ENCODE measurements at places on chromosomes 3 and 15. TPM values are rescaled to one million over a fixed set of nuclear protein-coding genes. Genes with fewer than 3 reads are reported as not detected.

IRAK2 gene
- 11.8 TPM for total RNA-seq

ISLR2 gene
- total RNA-seq = 0.51 TPM

CP gene
- 120 TPM for total RNA-seq

SLC22A13 gene
- 1.6 TPM for total RNA-seq

CYP11A1 gene
- 14.3 TPM for total RNA-seq

CCDC13 gene
- total RNA-seq = 1.4 TPM

DNA sequence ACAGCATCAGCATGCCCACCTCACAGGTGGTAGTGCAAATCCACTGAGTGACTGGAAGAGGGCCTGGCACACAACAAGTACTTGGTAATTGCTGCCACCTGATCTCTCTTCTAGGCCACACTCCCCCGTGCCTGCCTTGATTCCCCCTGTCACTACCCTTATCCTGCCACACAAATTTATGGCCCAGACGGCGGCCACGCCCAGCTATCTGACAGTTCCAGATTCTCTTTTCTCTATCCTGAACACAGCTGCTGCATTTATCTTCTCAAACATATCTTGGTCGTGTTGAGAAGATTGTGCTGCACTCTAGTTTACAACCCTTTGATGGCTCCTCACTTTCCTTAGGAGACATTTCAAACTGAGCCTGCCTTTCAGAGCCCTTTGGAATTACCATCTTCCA is 585.2 kb downstream of the NTRK3 start:
- no peaks in the 10 kb centered on the region for H3K4me1 ChIP-seq
- no peaks in the 10 kb centered on the region for H3K36me3 ChIP-seq
- DNase-seq = no peak
- no peak overlapping the region for H3K27ac ChIP-seq

DNA sequence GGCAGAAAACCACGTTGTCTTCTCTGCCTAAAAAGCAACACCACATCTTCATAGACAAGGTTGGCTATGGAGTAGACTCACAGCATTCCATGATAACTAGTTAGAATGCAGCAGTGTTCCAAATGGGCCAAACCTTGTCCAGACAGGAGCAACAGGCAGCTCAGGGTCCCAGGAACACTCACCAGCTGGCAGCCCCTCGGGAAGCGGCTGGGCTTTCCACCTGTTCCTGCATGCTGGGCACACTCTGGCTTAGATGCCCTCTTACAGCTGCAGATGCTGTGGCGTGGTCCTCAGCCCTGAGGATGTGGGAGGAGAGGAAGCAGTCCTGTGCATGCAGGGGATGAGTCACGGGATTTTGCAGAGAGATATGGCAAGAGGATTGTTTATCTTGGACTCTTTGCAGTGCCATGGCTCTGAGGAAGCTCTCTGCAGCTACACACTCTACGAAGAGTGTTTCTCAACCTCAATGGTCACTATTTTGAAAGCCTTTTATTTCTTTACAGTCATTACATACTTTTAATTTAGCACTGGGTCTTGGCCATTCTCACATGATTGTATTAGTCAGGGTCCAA is 11.3 kb downstream of the NRROS start:
- H3K4me3 ChIP-seq = no peak overlapping the region
- peak overlapping the region; percentile 44 for H3K27ac ChIP-seq
- no peak for DNase-seq
- no peaks in the 10 kb centered on the region for H3K27me3 ChIP-seq
- H3K4me1 ChIP-seq = peaks cover 88% of the 10 kb centered on the region

GRCh38 chr3:21913791-21914190 is 162.8 kb upstream of the ZNF385D start:
- no peak overlapping the region for H3K4me3 ChIP-seq
- H3K27ac ChIP-seq = no peak overlapping the region
- no peaks in the 10 kb centered on the region for H3K4me1 ChIP-seq
- H3K36me3 ChIP-seq = no peaks in the 10 kb centered on the region
- H3K27me3 ChIP-seq = no peaks in the 10 kb centered on the region
- DNase-seq = no peak

DNA sequence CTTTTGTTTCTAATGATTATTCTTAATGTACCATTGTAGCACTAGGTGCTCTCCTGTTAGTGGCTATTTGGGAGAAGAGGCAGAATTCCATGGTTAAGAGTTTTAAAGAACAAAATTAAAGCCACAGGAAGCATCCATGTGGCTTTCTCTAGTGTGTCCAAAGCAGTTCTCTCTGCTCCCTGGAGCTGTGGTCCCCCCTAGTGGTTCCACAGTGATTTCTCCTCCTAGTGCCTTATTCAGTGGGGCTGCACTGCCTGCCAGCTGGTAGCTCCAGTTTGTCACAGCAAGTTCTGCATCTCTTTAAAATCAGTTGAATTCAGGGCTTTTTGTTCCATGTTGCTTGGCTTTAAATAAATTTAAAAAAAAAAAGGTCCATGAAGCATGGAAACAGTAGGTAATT is 39.6 kb upstream of the FAM98B start:
- H3K27me3 ChIP-seq = peaks cover 7% of the 10 kb centered on the region
- no peaks in the 10 kb centered on the region for H3K36me3 ChIP-seq
- H3K4me1 ChIP-seq = peaks cover 9% of the 10 kb centered on the region
- H3K27ac ChIP-seq = no peak overlapping the region
- no peak for DNase-seq

GRCh38 chr3:31800436-31800835 is 180.6 kb downstream of the OSBPL10 start:
- H3K36me3 ChIP-seq = no peaks in the 10 kb centered on the region
- H3K27me3 ChIP-seq = no peaks in the 10 kb centered on the region
- no peak overlapping the region for H3K4me3 ChIP-seq

DNA sequence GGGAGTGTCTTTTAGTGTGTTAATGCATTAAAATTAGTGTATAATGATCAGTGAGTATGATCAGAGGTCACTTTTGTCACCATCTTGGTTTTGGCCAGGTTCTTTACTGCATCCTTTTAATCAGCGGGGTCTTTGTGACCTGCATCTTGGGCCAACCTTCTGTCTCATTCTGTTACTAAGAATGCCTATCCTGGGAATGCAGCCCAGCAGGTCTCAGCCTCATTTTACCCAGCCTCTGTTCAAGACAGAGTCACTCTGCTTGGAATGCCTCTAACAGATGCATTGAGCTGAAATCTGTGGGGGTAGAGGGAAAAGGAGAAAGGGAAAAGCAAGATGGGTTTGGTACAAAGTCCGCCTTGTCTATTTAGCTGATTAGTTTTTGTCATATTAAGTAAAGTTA is 5.3 kb upstream of the BLOC1S6 start:
- H3K27me3 ChIP-seq = no peaks in the 10 kb centered on the region
- H3K4me1 ChIP-seq = peaks cover 14% of the 10 kb centered on the region
- H3K27ac ChIP-seq = no peak overlapping the region

GRCh38 chr15:100053474-100054121 is 288.2 kb downstream of the ADAMTS17 start:
- H3K4me1 ChIP-seq = no peaks in the 10 kb centered on the region
- no peak overlapping the region for H3K4me3 ChIP-seq
- no peaks in the 10 kb centered on the region for H3K36me3 ChIP-seq
- no peak for DNase-seq

DNA sequence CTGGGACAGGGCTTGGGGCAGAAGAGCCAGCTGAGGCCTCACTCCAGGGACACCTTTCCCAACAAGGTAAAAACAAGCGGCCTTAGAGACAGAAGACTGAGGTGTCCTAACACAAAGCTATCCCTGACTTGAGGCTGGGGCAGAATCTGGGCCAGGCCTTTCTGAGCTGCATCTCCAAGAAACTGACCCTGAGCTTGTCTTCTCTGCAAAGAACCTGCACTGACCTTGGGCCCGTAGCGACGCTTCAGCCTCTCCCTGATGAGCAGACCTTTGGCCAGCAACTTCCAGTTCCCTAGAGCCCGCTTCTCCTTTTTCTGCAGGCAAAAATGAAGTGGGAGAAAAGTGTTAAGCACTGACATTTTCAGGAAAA is 22.2 kb downstream of the TMEM43 start:
- DNase-seq = no peak
- H3K27me3 ChIP-seq = no peaks in the 10 kb centered on the region
- H3K4me1 ChIP-seq = peaks cover 56% of the 10 kb centered on the region
- H3K4me3 ChIP-seq = no peak overlapping the region

GRCh38 chr3:53005854-53006513 is 39.9 kb downstream of the SFMBT1 start:
- H3K4me1 ChIP-seq = no peaks in the 10 kb centered on the region
- no peaks in the 10 kb centered on the region for H3K36me3 ChIP-seq
- no peak for DNase-seq

DNA sequence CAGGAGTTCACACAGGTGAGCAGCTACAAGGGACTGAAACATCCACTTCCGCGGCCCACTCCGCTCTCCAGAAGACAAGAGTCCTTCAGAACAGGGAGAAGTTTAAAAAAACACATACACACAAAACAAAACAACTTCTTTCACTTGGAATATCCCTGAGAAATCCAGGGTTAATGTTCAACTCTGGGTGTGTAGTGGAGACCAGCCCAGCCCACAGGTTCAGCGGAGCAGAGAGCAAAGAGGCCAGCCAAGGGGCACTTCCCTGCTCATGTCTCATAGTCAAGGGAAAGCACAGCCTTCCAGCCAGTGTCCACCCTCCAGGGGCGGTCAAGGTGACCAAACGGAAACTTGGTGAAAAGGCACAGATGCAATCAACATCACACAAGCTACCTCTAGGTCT is 41.6 kb downstream of the WNT5A start:
- H3K4me3 ChIP-seq = no peak overlapping the region
- peaks cover 8% of the 10 kb centered on the region for H3K27me3 ChIP-seq
- no peaks in the 10 kb centered on the region for H3K36me3 ChIP-seq
- no peak for DNase-seq
- H3K27ac ChIP-seq = no peak overlapping the region

GRCh38 chr3:48856469-48856868 is 8.8 kb upstream of the PRKAR2A start:
- no peaks in the 10 kb centered on the region for H3K27me3 ChIP-seq
- no peaks in the 10 kb centered on the region for H3K4me1 ChIP-seq
- no peaks in the 10 kb centered on the region for H3K36me3 ChIP-seq
- H3K27ac ChIP-seq = no peak overlapping the region
- peak; percentile 19 for DNase-seq

GRCh38 chr3:10137178-10137577 is 4.4 kb upstream of the VHL start:
- peaks cover 9% of the 10 kb centered on the region for H3K4me1 ChIP-seq
- DNase-seq = no peak
- no peaks in the 10 kb centered on the region for H3K27me3 ChIP-seq
